ENCODE measurements at places on chromosomes 13 and 19.

DNA sequence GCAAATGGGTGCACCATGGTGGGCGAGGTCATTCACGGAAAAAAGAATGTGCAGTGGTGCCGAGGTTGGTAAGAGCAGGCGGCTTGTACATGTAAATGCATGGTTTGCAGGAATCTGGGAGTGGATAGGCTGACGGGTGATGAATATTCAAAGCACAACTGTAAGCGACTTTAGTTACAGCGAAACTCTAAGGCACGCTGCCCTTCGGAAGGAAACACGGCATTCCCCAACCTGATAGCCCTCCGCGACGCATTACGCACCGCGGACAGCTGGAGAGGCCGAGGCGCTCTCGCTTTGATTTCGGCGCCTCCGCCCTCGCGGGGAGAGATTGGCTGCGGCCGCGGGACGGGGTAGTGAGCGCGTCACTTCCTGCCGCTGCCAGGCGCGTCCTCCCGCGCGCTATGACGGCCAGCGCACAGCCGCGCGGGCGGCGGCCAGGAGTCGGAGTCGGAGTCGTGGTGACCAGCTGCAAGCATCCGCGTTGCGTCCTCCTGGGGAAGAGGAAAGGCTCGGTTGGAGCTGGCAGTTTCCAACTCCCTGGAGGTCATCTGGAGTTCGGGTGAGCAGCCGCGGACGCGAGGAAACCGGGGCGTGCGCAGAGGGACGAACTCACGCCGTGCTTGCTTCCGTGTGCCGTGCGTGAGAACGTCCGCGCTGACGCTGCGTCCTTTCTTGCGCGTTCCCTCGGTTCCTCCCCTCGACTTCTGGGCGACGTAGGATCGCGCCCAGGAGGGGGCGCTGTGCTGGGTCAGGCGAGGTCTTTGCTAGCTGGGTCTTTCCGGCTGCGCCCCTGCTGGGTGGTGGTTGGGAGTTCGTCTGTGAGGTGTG lies at the start of gene NUDT15:
Gene NUDT15, plus strand, starts transcription at position 381 of the 828 bp plus-strand sequence. Its CDS starts 21 bp downstream, at position 402.
- DNase-seq: peak; percentile 94

GRCh38 chr19:51119101-51119500 lies 5.6 kb upstream of the SIGLEC9 start:
- no peak for DNase-seq

- DNase-seq: no peak
Measured at GRCh38 chr13:72208112-72208645, 341.2 kb upstream of the DACH1 start.

DNA sequence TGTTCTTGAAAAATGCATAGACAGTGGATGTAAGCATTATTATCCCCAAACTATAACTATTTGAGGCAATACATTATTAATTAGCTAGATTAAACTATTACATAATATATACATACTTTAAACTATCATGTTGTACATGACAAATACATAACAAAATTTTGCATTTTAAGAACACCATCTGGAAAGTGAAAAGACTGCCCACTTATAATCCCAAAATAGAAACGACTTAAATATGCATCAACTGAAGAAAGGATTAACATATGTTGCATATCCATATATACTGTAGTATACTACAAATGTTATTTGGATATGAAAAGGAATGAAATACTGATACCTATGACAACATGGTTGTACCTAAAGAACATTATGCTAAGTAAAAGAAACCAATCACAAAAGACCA lies 700.8 kb upstream of the SPRY2 start:
- no peak for DNase-seq

DNA sequence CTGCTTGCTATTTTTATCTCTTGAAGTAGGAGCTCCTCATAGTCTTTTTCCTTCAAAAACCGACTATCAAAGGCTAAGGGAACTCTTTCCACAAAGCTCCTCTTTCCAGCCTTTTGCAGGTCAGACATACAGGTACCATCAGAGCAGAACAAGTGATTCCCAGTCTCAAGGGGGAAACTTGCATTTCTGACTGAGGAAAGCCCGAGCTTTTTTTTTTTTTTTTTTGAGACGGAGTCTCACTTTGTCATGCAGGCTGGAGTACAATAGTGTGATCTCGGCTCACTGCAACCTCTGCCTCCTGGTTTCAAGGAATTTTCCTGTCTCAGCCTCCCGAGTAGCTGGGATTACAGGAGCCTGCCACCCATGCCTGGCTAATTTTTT lies 32.0 kb downstream of the RUBCNL start:
- DNase-seq: no peak

DNA sequence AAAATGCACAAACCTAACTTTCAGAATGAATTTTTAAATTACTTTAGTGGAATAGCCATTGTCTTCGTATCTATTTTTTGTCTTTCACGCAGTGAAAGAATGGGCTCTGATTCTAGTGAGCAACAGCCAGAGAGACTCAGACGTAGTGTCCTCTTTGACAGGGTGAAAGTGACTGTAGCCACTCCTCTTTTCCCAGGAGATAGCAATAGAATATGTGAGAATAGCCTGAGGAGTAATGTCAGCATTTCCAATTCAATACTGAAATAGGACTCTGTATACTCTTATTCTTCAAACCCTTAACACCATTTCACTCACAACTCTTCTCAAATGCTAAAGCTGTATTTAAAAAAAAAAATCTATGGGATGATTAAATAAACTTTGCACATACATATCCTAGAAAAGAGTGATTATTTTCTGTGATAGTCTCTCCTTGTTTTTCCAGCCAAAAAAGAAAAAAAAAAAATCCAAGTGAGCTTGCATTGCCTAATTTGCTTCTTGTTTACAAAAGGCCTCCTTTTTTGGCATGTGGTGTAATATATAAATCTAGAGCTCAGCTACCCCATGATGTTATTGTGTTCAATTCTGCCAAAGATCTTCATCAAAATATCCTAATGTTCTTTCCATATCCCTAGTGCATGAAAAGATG lies 626.1 kb upstream of the SLITRK6 start:
- no peak for DNase-seq

GRCh38 chr19:14519860-14520407 lies 1.7 kb upstream of the DNAJB1 start:
- no peak for DNase-seq

GRCh38 chr19:13670846-13671245 lies 93.5 kb upstream of the MRI1 start:
- no peak for DNase-seq

GRCh38 chr13:19834704-19835103 lies 28.7 kb downstream of the ZMYM5 start:
- DNase-seq: no peak

DNA sequence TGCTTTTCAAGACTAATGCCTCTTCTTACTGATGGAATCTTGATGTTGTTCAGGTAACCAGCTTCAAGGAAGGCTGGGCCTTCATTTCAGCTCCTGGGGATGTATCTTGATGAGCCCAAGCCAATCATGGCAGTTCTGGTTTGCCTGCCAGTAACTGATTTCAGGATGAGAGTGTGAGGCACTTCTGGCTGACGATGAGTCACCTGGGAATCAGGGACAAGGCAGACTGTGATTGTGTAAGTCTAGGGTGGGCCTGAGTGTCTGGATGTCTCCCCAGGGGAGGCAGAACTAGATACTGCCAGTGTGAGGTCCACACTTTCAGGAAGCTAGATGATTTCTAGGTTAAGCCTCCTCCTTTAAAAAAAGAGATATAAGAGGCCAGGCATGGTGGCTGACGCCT lies 77.3 kb upstream of the KL start:
- no peak for DNase-seq

GRCh38 chr13:42137856-42138537 lies 89.5 kb downstream of the DGKH start:
- DNase-seq: no peak

- peak; percentile 19 for DNase-seq
Measured at GRCh38 chr13:40116008-40116407, 460.5 kb downstream of the COG6 start.

GRCh38 chr19:35136231-35136630 lies 1.4 kb upstream of the LGI4 start:
- no peak for DNase-seq

DNA sequence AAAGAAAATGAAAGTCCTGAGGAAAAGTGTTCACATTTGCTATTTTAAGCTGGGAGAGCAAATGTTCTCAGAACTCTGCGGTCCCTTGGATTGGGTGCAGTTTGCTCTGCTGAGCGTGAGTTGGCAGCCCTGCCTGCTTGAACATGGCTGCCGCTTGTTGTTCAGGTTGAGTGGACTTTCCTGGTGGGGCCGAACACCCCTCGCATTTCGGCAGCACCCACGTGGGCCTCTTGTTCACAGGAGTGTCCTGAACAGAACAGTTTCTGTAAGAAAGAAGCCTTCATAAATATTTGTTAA lies 10.8 kb upstream of the RNF113B start:
- DNase-seq: no peak

- DNase-seq: no peak
Measured at GRCh38 chr19:33066543-33066942, 1.9 kb upstream of the RHPN2 start.

DNA sequence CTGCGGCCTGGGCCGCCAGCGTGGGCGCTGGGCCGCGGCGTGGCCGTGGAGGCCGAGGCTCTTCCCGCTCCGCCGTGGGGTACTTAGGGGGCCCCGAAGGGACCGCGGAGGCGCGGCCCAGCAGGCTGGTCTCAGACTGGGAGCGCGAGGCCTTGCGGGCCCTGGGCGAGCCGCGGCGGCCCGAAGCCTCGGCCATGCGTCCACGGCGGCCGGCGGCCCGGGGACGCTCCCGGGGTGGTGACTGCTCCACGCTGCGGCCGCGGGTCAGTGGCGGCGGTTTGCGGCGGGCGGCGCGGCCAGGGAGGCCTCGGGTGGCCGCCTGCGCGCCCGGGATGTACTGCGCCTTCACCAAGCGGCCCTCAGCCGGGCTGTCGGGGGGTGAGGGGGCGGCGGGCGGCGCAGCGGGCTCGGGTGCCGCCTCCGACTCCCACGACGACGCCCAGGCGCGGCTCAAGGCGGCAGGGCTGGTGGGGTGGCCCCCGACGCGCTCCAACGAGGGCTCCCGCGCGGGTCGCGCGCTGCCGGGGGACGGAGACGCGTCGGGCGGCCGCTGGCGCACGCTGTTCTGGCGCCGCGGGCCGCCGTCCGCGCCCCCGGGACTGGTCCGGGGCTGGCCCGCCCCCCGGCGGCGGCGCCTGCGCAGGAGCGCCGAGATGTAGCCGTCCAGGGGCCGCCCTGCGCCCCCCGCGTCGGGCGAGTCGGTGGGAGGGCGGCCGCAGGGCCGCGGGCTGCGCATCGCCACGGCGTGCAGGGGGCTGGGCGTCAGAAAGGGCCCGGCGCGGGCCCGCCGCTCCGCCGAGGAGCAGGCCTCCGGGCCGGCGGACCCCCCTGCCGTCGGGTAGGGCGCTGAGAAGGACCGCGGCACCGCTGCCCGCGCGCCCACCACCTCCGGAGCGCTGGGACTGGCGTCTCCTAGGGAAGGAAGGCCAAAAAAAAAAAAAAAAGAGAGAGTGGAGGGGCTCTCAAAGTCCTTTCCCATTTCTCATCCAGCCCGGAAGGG lies 11.7 kb downstream of the DACT3 start:
- DNase-seq: no peak

- DNase-seq: no peak
Measured at GRCh38 chr19:55161571-55162322, 4.2 kb upstream of the TNNI3 start.

- DNase-seq: peak; percentile 34
Measured at GRCh38 chr19:18612772-18613588, at the start of gene TMEM59L. Gene TMEM59L, plus strand, starts transcription at chr19:18612870. Its CDS starts 89 bp downstream, at chr19:18612959.

DNA sequence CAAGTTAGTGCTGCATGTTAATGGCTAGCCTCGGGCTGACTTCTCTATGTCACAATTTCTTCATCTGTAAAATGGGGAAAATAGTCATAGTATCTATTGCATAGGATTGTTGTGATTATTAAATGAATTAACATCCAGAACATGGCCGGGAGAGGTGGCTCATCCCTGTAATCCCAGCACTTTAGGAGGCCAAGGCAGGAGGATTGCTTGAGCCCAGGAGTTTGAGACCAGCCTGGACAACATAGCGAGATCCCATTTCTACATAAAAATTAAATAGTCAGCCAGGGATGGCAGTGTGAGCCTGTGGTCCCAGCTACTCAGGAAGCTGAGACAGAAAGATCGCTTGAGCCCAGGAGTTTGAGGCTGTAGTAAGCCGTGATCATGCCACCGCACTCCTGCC lies 21.8 kb upstream of the FBL start:
- DNase-seq: no peak

GRCh38 chr13:22432690-22433089 lies 748.1 kb upstream of the SGCG start:
- DNase-seq: no peak

GRCh38 chr19:45464852-45465441 lies 2.8 kb upstream of the FOSB start:
- no peak for DNase-seq

GRCh38 chr19:23395041-23395721 lies at the start of gene ZNF91:
Gene ZNF91, minus strand, starts transcription at chr19:23395471. Its CDS starts 117 bp downstream, at chr19:23395354.
- peak; percentile 87 for DNase-seq

DNA sequence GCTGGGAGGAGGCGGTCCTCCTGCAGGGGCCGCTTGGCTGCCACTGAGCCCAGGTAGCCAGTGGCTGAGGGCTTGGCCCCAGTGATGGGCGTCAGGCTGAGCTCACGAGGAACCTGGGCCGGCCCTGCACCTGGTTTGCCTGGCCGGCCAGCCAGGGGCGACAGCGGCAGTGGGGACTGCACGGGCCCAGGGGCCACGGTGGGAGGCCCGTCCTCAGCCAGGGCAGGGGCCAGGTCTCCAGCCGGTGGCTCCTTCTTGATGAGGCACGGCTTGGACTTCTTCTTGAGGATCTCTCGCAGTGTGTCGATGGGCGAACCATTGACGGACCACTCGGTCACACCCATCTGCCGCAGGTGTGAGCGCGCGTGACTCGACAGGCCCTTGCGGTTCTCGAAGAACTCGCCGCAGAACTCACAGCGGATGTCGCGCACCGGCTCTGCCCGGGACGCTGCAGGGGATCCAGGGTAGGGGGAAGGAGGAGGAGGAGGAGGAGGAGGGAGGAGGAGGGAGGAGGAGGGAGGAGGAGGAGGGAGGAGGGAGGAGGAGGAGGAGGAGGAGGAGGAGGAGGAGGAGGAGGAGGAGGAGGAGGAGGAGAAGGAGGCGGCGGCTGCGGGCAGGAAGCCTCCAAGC lies 6.6 kb upstream of the AKAP8L start:
- DNase-seq: no peak

DNA sequence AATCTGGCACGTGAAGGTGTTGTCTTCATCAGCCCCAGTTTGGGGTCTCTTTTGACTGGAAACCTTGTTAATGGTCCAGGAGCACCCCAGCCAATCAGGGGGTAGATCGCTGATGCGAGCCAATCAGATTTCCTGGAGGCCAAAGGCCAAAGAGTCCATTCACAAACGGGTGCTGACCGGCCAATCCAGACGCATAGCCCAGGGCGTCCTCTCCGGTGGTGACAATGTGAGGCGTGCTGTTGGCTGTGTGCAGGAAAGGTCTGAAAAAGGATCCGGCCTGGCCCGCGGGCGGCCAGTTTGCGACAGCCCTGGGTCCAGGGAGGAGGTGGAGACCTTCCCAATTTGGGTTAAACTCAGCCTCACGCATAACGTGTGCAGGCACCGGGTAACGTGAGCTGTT lies 3.1 kb downstream of the MAST3 start:
- DNase-seq: no peak

DNA sequence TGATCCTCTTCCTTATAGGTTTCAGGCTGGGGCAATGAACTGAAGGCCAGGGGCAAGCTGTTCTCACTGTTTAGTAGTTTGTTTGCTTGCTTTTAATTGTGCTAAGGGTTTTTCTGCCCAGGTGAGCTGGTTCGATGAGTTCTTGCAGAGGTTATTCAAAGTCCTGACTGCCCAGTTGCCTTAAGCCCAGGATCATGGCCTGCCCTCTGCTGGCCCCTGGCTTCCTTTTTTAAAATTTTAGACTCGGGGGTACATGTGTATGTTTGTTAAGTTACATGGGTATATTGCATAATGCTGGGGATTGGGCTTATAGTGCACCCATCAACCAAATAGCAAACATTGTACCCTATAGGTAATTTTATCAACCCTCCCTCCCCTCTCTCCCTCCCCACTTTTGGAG lies 65.7 kb downstream of the ZNF536 start:
- DNase-seq: no peak

GRCh38 chr13:79723519-79724024 lies 242.6 kb downstream of the NDFIP2 start:
- no peak for DNase-seq

Measured in activated effector memory CD4-positive, alpha-beta T cell treated with Interleukin-2 at 50 U/mL for 16 hours (primary cell).